Stimulated activated CD8-positive, alpha-beta memory T cell treated with anti-CD3 and anti-CD28 coated beads, Interleukin-4, amount 100 ng/mL, for 1 hour (primary cell): ENCODE measurements at places on chromosomes 3 and 15.

DNA sequence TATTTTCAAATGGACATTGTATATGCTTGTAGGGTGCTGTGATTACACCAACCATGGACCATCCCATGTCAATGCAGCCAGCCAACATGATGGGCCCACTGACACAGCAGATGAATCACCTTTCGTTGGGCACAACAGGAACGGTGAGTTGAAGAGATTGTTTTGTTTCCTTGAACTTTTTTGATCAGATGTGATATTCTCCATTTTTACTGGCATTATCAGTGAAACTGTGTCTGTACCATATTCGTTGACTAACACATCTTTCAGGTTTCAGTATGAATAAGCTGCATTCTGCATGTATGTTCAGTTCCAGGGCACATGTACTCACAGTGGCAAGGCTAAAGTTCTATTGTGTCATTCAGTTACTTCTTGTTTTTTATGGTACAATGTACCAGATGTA, 655.2 kb downstream of the RBMS3 start:
- no peak for DNase-seq

- DNase-seq: no peak
These were observed 589 bp downstream of the HERC1 start for GRCh38 chr15:63833021-63833696.

GRCh38 chr3:134239538-134239937, 11.1 kb downstream of the RYK start:
- no peak for DNase-seq

GRCh38 chr3:69791919-69792399, 52.7 kb downstream of the MITF start:
- no peak for DNase-seq

DNA sequence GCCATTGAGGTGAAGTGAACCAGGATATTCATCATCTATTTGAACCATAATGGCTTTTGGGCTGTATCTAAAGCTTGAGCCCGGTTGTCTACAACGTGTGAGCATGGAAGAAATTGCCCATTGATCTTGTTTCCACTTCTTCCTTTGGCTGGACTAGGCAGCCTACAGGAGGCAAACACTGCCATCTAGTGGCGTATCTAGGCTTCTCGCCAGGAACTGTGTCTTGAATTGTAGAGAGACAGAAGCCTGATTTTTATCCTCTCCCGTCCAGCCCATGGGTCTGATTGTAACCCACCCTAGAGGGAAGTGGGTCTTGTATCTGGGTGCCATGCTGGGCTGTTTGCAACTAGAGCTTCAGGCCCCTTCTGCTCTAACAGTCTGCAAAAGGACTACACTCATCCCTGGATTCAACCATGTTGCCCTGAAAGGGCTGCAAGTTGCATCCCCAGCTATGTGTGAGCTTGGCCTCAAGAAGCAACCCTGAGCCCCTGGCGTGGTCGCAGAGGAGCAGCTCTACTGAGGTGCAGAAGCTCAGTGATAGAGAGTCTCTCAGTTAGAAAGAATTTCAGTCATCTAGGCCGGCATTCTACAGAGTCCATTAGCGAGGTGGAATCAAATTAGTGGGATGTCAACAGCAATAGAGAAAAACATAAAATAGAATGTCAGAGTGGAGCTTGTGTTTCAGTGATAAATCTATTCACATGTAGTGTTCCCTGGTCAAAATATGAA, 170.2 kb upstream of the UMPS start:
- DNase-seq: peak; percentile 24
